ENCODE measurements at places on chromosomes 6 and 20.

- DNase-seq: peak; percentile 62
These were observed 131.2 kb upstream of the CDH4 start for GRCh38 chr20:61120595-61121515.

DNA sequence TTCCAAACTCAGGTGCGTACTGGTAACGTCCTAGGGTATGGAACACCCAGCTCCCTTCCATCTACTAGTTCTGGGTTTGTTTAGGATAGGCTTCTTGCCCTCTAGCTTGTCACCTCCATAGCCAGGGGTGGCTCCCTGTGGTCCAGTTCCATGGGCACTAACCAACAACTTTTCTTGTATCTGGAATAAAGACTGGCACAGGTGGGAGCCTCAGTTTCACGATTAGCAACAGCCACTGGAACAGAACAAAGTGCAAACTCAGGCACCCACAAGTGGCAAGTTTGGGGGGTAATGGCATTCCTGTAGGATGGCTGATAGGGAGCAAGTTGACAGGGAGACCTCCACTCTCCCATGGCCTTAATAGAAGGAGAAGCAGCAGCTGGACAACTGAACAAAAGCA, 5.6 kb upstream of the APMAP start:
- DNase-seq: no peak

- DNase-seq: no peak
These were observed 50.8 kb upstream of the FAM83D start for GRCh38 chr20:38875175-38875993.

DNA sequence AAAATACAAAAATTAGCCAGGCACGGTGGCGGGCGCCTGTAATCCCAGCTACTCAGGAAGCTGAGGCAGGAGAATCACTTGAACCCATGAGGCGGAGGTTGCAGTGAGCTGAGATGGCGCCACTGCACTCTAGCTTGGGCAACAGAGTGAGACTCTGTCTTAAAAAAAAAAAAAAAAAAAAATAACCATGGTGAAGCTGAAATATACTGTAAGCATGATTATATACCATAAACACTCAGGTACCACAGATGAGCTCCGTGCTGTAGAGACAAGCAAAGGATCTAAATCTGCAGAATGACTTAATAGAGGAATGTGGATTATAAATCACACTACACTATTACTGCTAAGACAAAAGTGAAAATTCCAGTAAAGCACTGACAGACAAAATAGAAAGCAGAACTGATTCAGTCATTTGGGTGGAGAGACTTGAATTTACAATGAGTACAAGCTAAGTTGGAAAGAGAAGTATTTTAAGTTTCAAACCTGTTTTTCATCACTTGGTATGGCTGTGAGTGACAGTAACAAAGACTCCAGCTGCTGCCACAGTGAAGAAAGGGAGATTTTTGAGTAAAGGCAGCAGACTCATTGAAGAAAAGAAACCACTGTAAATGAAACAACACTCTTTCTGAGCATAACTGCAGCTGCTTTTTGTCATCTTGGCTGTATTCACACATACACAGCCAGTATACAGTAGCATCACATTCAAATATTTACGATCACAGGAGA, 322.1 kb downstream of the RNGTT start:
- no peak for DNase-seq

- no peak for DNase-seq
These were observed 725 bp upstream of the ISM1 start for GRCh38 chr20:13220194-13220903.

GRCh38 chr6:100509101-100509500, 44.4 kb upstream of the SIM1 start:
- no peak for DNase-seq

- DNase-seq: no peak
These were observed 154.9 kb upstream of the CARMIL1 start for GRCh38 chr6:25124216-25124715.

- DNase-seq: no peak
These were observed 20.8 kb downstream of the PLCB1 start for GRCh38 chr20:8152847-8153246.

- no peak for DNase-seq
These were observed 50.7 kb downstream of the MRPL14 start for GRCh38 chr6:44076356-44077213.

DNA sequence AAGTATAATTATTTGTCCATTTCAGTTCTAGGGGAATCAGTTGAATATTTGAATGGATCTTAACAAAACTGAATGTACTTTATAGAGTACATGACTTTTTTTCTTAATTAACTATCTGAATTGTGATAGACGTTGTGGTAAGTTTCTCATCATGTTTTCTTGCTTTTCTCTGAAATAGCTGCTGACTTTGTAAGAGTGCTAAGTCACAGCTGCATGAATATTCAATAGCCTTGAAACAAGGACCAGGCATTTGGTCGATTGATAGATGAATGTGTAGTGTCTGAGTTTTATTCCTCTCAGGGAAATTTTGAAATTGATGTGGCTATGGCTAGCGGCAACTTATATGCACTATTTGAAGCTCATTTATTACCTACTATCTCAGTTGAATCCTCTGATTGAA, 56.0 kb downstream of the ADGRB3 start:
- DNase-seq: no peak

DNA sequence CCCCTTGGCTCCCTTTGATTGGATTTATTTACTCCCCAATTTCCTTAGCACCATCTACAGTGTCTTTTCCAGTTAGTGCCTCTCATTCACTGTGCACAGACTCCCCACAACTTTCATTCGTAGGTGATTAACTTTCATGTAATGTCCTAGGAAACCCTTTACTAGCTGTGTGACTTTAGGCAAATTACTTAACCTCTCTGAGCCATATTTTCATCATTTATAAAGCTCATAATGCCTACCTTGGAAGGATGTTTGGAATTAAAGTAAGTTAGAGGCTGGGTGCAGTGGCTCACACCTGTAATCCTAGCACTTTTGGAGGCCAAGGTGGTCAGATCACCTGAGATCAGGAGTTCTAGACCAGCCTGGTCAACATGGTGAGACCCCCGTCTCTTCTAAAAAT, 20.1 kb downstream of the C6orf15 start:
- no peak for DNase-seq

DNA sequence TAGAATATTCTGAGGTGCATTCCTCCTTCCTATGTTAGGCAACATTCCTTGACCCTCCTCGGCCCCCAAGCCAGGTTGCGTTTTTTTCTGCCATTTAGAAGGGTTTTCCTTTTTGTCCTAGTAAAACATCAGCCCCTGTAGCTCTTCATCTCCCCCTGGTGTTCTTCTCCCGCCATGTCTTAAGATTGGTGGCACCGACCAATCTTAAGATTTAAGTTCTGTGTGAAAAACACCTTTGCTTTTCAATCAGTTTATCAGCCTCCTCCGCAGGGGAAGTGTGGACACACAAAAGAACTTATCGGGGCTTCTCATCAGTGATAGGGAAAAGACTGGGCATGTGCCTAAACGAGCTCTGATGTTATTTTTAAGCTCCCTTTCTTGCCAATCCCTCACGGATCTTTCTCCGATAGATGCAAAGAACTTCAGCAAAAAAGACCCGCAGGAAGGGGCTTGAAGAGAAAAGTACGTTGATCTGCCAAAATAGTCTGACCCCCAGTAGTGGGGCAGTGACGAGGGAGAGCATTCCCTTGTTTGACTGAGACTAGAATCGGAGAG, 719 bp upstream of the EDN1 start:
- peak; percentile 56 for DNase-seq

DNA sequence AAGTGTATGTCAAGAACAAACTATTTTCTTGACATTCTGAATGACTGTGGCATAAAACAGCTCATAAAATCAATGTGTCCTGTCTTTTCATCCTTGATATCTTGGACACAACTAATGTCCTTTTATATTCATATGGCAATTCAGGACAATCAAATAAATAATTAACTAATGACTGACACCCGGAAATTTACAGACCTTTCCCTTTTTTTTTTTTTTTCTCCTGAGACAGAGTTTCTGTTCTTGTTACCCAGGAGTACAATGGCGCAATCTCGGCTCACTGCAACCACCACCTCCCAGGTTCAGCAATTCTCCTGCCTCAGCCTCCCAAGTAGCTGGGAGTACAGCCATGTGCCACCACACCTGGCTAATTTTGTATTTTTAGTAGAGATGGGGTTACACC, 107.1 kb upstream of the LGSN start:
- no peak for DNase-seq

GRCh38 chr6:141464490-141464889, 668.2 kb upstream of the GJE1 start:
- no peak for DNase-seq

DNA sequence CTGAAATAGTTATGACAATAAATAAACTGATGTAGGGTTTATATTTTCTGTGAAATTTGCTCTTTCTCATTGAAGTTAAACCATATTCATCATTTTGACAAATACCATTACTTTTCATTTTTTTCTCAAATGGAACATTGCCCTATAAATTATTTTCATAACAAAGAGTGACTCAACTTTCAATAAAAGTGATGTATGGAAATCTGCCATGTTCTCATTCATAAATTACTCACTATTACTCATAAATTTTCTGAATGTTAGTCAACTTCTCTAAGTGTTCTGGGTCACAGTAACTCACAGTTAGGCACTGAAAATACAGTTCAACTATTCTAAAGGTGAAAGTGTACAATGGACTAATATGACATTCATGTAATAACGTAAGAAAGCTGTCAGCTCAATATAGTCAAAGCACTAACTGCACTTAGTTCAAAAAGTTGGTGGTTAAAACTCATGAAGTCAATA, 19.0 kb upstream of the STX11 start:
- no peak for DNase-seq

DNA sequence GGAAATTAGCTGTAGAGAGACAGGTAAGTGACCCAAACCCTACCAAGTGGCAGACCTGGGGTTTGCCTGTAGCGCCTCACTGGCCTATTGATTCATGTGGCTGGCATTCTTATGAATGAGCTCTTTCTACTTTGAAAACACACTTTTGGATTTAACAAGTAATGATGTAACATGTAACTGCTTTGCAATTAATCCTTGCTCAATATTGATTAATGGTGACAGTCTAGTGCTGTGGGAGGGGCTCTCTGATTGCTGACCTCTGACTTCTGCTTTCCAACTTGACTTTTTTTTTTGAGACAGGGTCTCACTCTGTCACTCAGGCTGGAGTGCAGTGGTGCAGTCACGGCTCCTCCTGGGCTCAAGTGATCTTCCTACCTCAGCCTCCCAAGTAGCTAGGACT, 82.7 kb downstream of the TIAM2 start:
- no peak for DNase-seq

- DNase-seq: no peak
These were observed 12.3 kb downstream of the CST5 start for GRCh38 chr20:23867152-23867776.

GRCh38 chr20:12399110-12399836, 481.6 kb downstream of the BTBD3 start:
- DNase-seq: no peak

DNA sequence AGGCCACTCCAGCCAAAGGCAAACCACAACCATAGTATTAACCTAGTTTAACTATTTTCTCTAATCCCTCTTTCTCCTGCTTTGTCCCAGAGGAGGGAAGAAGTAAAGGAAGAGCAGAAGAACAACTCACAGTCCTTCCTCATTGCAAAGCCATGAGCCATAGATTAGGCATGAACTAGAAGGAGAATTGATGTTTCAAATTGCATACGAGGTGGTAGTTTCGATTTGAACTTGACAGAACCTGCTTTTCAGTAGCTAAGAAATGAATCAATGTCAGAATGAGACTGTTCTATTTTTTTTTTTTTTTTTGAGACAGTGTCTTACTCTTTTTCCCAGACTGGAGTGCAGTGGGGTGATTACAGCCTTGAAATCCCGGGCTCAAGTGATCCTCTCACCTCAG, 48.3 kb downstream of the PROKR2 start:
- no peak for DNase-seq

DNA sequence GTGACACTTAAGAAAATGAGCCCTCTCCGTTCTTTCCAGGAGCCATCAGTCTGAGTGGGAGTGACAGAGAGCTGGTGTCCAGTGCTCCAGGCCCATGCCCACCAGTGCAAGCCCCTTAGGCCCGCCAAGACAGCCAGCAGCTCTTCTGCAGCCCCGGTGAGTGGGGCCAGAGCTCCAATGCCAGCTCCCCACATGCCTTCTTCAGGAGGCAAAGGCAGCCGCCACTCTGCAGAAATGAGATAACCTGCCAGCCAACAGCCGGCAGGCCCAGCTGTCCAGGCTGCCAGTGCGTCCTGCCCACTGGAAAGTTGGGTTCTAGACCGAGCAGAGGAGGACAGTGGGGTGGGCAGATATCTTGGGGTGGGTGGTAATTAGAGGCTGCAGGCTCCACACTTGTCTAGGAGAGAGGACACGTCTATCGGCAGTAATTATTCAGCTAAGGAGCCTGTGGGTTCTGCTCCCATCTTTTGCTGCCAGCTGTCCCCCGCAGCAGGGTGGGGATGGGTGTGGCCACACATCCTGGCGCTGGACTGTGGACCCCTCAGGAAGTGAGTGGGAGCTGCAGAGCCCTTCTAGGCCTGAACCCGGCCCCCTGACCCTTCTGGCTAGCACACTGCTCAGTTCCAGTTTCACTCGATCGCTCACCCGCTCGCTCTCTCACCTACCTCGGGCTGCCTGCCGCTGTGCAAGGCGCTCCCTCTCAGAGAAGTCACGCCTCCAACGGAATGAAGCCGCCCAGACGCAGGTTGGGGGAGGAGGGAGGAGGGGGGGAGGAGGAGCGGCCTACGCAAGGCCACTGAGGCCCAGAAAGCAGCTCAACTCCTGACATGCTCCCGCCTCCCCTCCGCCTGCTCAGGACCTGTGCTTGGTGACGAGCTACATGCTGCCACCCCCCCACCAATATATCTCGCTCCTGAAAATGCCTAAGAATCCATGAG, 3.6 kb downstream of the GRM4 start:
- no peak for DNase-seq

DNA sequence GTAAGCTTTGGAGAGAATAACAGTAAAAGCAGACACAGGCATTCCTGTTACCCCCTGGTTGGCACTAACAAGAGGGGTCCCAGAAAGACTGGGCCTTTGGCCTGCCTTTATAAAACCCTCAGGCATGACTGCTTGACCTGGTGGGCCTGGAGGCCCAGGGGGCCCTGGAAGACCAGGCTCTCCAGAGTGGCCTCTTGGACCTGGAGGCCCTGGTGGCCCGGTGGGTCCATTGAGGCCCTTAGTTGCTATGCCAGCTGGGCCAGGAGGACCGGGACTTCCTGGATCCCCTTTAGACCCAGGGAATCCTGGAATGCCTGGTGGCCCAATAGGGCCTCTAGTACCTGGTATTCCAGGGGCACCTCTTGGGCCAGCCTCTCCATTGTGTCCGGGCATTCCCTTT, 5.5 kb downstream of the COL10A1 start:
- DNase-seq: no peak

- DNase-seq: no peak
These were observed 103.5 kb downstream of the EDN3 start for GRCh38 chr20:59403962-59404314.

All from NT2/D1 (cell line).